Stimulated activated naive B cell treated with anti-CD40 and anti-IgM and Interleukin-4, amounts not matched to agents 10 μg/mL and 1 μg/mL and 100 μg/mL, for 72 hours (primary cell): ENCODE measurements at places on chromosomes 2 and 18.

DNA sequence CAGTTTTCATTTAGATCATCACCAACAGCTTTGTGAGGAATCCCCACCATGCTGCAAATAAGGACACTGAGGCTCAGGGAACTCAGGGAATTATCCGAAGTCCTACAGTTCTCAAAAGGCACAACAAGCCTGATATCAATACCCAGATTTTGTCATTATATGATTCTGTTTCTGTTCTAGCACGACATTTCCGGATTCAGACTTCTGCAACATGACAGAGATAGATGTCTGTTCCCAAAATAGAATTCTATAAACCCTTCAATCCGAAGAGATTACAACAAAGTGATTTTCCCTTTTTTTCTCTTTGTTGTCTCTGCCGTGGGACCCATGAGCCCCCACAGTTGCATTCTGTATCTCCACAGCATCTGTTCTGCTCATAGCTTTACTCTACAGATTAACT lies 72.0 kb downstream of the DOCK10 start:
- peaks cover 24% of the 10 kb centered on the region for H3K36me3 ChIP-seq
- H3K4me1 ChIP-seq: peaks cover 40% of the 10 kb centered on the region
- H3K4me3 ChIP-seq: peak overlapping the region; percentile 33
- no peaks in the 10 kb centered on the region for H3K27me3 ChIP-seq
- H3K27ac ChIP-seq: peak overlapping the region; percentile 90
- DNase-seq: no peak

DNA sequence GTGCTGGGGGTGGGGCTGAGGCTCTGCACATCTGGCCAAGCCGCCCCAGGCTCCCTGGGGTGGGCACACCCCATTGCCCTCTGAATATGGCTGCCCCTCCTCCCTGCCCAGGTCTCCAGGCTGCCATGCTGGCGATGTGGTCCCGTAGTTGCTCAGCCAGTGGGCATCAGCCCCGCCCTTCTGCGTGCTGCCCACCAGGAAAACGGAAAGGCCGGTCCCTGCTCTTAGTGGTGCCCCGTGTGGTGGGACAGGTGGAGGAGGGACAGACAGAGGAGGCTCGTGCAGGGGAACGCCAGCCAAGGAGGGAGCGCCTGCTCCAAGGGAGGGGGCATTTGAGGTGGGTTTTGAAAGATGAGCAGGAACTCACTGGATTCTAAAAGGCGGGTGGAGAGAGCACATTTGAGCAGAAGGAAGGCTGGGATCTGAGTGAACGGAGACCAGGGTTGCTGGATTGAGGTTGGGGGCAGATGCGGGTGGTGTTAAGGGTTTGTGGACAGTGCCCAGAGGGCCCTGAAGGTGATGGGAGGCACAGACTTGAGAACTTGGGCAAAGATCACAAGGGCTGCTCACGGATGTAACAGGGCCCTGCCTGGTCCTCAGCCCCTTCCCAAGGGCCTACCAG lies 6.7 kb upstream of the B3GNT7 start:
- peaks cover 48% of the 10 kb centered on the region for H3K36me3 ChIP-seq
- no peaks in the 10 kb centered on the region for H3K27me3 ChIP-seq

DNA sequence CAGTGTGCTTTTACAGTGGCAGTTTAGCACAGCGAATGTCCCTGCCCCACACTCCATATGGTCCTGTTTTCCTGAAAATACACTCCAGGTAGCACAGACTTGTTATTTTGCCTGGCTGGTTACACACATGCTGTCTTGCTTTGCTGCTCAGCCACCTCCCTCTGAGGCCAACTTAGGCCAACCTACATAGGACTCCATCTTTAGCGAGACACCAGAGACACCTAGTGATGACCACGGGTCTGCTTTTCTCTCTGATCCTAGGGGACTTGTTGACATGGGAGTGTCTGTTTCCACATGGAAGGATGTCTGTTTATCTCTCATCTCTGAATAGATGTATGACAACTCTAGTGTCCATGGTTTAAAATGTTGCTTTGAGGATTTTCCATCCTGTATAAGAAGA lies 43.3 kb downstream of the PLEKHB2 start:
- peaks cover 13% of the 10 kb centered on the region for H3K4me1 ChIP-seq
- H3K27ac ChIP-seq: no peak overlapping the region
- no peak for DNase-seq
- H3K27me3 ChIP-seq: no peaks in the 10 kb centered on the region
- peaks cover 55% of the 10 kb centered on the region for H3K36me3 ChIP-seq
- no peak overlapping the region for H3K4me3 ChIP-seq

GRCh38 chr2:113709022-113709421 lies 47.4 kb downstream of the SLC35F5 start:
- H3K27ac ChIP-seq: no peak overlapping the region
- no peaks in the 10 kb centered on the region for H3K27me3 ChIP-seq
- no peaks in the 10 kb centered on the region for H3K4me1 ChIP-seq
- H3K4me3 ChIP-seq: no peak overlapping the region

GRCh38 chr2:46032996-46033395 lies 264.2 kb upstream of the EPAS1 start:
- DNase-seq: no peak
- no peaks in the 10 kb centered on the region for H3K27me3 ChIP-seq
- no peak overlapping the region for H3K4me3 ChIP-seq
- H3K27ac ChIP-seq: no peak overlapping the region

DNA sequence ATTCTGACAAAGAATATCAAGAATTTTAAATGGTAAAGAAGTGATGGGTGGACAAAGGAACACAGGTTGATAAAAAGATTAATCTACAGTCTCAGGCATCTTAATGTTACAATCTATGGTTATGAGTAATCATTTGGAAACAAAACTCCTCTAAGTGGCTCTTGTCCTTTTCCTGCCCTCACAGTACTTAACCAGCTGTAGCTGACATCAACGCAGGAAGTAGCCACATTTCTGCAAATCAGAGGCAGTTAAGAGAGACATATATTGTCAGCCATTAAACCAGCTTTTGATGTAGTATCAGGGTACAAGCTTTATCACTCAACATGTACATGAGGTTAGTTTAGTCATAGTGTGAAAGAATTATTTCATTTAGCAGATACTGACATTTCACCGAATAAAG lies 244.6 kb downstream of the NR4A2 start:
- H3K27ac ChIP-seq: no peak overlapping the region
- no peak for DNase-seq
- no peaks in the 10 kb centered on the region for H3K27me3 ChIP-seq

DNA sequence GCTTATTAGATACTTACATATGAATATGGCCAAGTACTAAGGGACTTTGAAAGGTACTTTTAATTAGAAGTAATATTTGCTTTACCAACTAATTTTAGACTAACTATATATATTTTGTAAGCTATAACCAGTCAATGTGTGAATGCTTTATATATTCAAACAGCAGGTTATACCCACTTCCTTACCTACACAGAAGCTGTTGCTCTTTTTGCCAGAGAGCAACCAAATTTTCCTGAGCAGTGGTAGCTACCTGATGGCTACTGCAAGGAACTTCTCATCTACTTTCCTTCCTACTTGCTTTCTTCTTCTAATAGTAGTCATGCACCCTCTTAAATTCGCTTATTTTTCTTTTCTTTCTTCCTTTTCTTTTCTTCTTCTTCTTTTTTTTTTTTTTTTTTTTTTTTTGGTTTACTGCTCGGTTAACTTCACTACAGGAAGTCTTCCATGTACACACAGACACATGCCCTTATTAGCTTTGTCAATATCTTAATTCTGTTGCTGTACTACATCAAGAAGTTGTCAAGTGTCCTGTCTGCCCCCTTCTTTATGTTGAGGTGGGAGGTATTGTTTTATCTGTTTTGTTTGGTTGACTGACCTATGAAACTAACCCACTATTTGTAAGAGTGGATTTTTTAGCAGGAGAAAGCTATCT lies 95.0 kb downstream of the EPC2 start:
- no peak for DNase-seq
- peaks cover 43% of the 10 kb centered on the region for H3K4me1 ChIP-seq
- no peaks in the 10 kb centered on the region for H3K36me3 ChIP-seq
- no peak overlapping the region for H3K4me3 ChIP-seq
- H3K27ac ChIP-seq: no peak overlapping the region
- H3K27me3 ChIP-seq: no peaks in the 10 kb centered on the region

- peaks cover 10% of the 10 kb centered on the region for H3K4me1 ChIP-seq
- no peak overlapping the region for H3K4me3 ChIP-seq
- no peak for DNase-seq
- H3K27ac ChIP-seq: no peak overlapping the region
- no peaks in the 10 kb centered on the region for H3K36me3 ChIP-seq
Measured at GRCh38 chr2:55364189-55365055, 55.2 kb downstream of the CCDC88A start.

DNA sequence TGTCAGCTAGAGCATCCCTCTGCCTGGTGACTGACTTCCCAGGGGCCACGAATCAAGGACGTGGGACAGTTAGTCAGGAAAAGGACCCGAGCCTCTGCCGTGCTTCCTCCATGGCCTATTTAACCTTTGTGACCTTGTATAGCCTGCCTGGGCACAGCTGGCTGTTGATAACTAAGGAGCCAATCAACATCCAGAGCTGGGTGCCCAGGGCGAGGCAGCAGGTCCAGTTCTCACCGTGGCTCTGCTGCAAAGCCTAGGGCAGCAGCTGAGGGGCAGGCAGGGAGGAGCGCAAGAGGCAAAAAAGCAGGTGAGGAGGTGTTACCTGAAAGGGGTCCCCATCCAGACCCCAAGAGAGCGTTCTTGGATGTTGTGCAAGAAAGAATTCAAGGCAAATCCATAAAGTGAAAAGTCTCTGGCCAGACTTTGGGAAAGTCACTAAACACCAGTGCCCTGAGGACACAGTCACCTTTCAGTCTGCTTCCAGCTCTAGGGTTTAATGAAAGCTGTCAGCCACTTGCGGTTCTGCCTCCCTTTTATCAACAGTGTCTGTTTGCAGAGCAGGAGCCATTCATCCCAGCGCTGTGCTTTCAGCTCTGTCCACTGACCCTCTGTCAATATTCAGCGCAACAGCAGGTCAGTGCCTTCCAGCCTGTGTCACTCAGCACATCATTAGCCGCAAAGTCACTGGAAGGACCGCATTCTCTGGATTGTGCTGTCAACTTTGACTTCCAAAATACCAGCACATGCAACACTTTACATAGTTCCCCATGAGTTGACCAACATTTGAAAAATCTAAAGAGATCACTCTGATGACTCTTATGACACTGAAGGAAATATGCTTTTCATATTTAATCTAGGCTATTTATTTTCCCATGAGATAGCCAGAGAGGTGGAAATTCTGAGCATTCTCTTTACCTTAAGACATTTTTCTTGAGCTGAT lies 38.6 kb upstream of the ASAP2 start:
- H3K36me3 ChIP-seq: no peaks in the 10 kb centered on the region
- H3K4me1 ChIP-seq: peaks cover 5% of the 10 kb centered on the region
- peaks cover 6% of the 10 kb centered on the region for H3K27me3 ChIP-seq
- no peak overlapping the region for H3K27ac ChIP-seq
- H3K4me3 ChIP-seq: no peak overlapping the region

DNA sequence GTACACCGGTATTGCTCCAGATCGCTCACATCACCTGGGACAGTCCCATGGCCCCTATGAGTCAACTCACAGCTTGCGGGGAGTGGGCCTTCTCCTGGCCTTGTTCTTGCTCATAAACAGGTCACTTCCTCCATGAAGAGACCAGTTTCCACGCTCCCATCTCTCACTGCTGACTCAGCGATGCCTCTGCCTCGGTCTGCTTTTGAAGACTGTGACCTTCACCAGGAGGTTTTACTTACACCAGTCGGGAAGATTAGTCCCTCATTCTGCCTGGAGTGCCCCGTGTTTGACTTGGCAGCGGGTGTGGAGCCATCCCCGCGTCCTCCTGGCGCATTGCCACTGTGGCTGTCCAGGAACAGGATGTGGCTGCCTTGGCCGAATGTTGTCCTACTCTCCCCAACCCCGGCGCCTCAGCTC lies 159.8 kb downstream of the RHBDD1 start:
- peaks cover 29% of the 10 kb centered on the region for H3K36me3 ChIP-seq
- no peak overlapping the region for H3K4me3 ChIP-seq
- H3K4me1 ChIP-seq: peaks cover 3% of the 10 kb centered on the region

GRCh38 chr2:212005085-212005671 lies 533.4 kb downstream of the ERBB4 start:
- no peaks in the 10 kb centered on the region for H3K27me3 ChIP-seq
- DNase-seq: no peak
- no peak overlapping the region for H3K4me3 ChIP-seq
- H3K27ac ChIP-seq: no peak overlapping the region
- H3K36me3 ChIP-seq: no peaks in the 10 kb centered on the region
- H3K4me1 ChIP-seq: no peaks in the 10 kb centered on the region

GRCh38 chr2:70717431-70718038 lies 50.5 kb downstream of the ADD2 start:
- no peaks in the 10 kb centered on the region for H3K36me3 ChIP-seq
- no peaks in the 10 kb centered on the region for H3K27me3 ChIP-seq
- H3K4me1 ChIP-seq: peaks cover 5% of the 10 kb centered on the region
- no peak for DNase-seq

DNA sequence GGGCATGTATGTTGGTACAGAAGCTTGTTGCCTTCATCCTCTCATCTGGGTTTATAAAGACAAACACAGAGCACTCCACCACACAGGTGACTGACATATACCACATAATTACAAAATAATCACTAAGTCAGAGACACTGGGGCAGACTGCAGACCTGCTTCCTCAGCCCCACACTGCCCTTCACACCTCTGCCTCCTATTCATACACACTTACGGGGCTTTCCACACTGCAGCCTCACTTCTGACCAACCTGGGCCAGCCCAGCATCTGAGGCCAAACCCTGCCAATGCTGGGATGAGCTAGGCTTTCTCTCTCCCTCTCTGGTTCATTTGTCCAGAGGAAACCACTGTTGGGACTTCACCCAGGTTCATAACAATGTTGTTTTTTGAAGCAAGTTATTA lies 4.5 kb downstream of the EMX1 start:
- no peak overlapping the region for H3K27ac ChIP-seq
- peaks cover 64% of the 10 kb centered on the region for H3K27me3 ChIP-seq
- H3K4me3 ChIP-seq: no peak overlapping the region
- no peak for DNase-seq

DNA sequence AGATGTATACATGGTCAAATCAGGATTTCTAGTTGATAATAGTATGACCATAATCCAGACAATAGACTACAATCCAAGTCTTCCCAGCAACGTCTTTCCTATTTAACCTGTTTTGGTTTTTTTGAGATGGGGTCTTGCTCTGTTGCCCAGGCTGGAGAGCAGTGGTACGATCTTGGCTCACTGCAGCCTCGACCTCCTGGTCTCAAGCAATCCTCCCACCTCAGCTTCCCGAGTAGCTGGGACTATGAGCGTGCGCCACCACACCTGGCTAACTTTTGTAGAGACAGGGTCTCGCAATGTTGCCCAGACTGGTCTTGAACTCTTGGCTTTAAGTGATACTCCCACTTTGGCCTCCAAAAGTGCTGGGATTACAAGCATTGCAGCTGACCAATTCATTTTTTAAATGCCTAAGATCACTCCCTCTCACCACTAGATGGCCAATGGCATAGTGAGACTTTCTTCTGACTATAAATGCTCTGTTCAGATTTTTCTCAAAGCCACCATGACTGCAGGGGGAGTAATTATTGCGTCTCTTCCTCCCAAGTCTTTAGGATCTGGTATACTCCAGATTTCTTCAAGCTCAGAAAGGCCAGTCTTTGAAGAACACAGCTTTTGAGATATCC lies 47.6 kb downstream of the HNRNPLL start:
- DNase-seq: no peak
- H3K27me3 ChIP-seq: peaks cover 40% of the 10 kb centered on the region
- no peak overlapping the region for H3K27ac ChIP-seq
- H3K36me3 ChIP-seq: peaks cover under 1% of the 10 kb centered on the region
- no peak overlapping the region for H3K4me3 ChIP-seq

GRCh38 chr2:11512431-11512830 lies 21.4 kb upstream of the GREB1 start:
- H3K36me3 ChIP-seq: no peaks in the 10 kb centered on the region
- no peak overlapping the region for H3K27ac ChIP-seq
- H3K27me3 ChIP-seq: peaks cover 20% of the 10 kb centered on the region
- DNase-seq: no peak
- no peaks in the 10 kb centered on the region for H3K4me1 ChIP-seq
